ENCODE measurements at places on chromosomes 12 and 14.
A peak's percentile ranks its signal among the peaks of the same experiment; 100 is the strongest.

- DNase-seq, result no peak
Measured at GRCh38 chr14:88834883-88835431, 10.5 kb downstream of the TTC8 start.

DNA sequence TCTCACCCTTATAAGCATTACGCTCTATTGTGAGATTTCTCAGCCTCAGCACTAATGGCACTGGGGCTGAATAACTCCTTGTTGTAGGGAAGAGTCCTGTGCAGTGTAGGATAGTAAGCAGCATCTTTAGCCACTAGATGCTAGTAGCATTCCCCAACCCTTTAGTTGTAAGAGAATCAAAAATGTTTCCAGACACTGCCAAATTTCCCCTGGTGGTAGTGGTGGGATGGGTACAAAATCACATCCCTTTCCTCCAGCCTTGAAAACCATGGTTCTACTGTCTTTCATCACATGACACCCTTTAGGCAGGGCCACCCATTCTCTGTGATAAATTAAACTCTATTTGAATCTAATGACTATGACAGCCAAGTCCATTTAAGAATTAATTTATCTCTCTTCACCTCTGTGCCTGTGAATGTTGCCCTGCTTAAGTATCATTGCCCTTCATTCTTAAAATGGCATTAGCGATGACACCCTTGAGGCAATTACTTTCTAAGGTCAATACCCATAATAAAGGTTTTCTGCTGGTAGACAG lies 199.4 kb downstream of the ANO4 start:
- no peak for DNase-seq

GRCh38 chr14:69399750-69400149 lies 1.3 kb downstream of the SLC39A9 start:
- no peak for DNase-seq

DNA sequence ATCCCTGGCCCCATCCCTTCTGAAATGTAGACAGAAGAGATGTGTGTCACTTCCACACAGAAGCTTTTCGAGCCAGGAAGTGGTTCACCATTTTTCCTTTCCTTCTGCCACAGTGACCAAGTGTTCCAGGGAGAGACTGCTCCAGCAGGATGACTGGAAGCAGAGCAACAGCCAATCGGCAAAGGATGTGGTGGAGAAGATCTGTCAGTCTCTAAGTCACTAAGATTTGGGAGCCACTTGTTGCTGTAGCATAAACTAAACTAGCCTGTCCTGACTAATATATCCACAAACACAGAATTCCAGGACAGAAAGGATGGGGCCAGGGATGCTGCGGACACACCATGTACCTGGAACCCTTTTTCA lies 42.9 kb downstream of the DUSP6 start:
- no peak for DNase-seq

DNA sequence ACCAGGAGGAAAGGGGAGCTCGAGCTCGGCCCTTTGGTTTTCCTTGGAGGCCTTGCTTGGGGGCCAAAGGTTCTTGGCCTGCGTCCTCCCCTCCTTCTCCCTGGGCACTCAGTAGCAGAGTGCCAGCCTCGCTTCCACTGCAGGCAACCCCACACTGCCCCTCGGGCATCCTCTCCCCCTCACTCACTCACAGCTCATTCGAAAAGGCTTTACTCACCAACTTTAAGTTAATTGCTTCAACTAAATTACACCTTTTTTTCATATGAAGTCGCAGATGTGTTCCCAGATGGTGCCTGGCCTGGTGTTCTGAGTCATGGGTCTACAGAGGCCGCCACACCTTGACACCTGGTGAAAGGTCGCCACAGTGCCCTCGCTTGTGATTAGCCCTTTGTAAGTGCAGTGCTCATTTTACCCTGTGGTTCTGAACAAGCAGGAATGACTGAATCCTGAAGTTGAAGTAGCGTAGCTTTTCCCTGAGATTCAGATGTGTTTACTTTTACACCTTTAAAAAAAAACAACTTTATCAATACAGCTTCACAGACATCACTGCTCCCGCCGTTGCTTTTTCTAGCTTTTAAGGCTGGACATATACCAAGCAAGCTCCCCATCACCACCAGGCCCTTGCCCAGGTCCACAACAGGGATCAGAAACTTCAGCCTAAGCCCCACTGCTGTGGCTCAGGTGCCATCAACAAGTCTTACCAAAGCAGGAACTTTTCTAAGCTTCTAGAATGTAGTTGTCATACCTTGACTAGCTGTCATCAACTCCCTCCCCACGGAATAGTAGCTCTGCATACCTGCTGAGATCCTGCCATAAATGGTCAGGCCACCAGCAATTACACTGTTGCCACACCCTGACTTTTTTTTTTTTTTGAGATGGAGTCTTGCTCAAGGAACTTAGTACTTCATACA lies 20.3 kb upstream of the ADIPOR2 start:
- no peak for DNase-seq

DNA sequence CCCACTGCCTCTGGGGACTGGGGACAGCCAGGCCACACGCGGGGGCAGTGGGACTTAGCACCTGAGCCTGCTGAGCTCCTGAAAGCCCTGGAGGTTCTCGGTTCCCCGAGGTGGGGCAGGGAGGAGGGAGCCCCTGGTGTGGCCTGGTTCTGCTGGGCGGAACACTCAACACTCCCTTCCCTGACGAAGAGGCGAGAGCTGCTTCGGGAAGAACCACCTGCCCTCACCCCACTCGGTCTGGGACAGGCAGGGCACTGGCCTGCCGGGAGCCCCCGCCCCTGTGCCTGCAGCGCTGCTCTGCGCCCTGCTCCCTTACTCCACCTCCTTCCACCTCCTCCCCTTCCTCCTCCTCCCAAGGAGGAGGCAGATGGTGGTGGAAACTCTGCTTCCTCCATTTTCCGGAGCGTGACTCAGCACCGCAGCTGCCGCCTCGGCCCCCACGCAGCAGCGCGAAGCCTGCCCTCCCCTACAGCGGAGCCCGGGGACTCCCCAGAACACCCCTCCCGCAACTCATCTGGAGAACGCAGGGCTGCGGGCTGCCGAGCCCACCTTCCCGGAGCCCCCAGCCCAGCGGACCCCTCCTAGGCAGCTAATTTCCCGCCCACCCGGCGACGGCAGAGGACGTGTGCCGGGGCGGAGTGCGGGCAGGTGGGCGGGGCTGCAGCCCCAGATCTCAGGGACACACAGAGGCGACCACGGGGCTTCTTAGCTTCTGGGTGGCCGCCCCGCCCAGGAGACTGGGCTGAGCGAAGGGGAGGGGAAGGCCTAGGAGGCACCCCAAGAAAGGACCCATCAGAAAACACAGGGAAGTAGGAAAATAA lies 11.7 kb upstream of the INF2 start:
- DNase-seq, result peak; percentile 53

- DNase-seq, result no peak
Measured at GRCh38 chr12:45644541-45644940, 85.0 kb upstream of the ARID2 start.

DNA sequence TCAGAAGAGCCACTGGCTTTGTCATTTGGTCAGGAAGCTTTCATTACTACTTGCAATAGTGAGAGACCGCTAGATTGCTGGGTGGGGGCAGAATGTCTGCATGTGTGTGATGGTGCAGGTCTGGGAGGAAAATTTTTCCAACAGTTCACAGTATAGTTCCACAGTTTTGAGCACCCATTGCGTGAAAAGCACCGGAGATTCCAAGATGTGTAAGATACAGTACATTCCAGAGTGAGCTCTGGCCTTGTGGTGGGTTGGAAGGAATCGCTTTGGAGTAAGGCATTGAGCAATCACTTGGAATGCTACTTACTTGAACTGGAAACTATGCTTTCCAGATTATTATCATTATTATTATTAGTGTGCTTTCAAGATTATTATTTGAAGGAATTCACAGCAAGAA lies 47.6 kb upstream of the FRMD6 start:
- DNase-seq, result no peak

GRCh38 chr12:116366456-116366776 lies 88.9 kb upstream of the MED13L start:
- DNase-seq, result no peak

DNA sequence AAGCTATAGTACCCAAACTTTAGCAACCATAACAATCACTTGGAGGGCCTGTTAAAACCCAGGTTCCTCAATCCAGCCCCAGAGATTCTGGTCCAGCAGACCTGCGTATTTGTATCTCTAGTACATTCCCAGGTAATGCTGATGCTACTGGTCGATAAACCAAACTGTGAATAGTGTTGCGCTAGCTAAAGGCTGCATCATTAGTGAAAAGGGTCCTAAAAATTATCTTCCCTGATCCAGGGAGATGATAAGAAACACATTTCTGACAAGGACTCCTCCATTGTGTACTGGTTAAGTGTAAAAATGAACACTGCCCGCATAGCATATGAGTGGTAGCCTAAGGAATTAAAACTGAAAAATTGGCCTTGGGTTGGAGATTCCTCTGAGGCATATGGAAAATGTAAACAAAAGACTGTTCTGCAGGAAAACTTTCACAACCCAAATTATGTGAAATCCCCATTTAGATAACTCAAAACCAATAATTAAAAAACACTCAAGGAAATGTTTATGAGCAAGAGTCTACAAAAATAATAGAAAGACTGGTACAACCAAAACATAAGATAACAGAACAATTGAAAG lies 322.7 kb downstream of the CEP128 start:
- no peak for DNase-seq

DNA sequence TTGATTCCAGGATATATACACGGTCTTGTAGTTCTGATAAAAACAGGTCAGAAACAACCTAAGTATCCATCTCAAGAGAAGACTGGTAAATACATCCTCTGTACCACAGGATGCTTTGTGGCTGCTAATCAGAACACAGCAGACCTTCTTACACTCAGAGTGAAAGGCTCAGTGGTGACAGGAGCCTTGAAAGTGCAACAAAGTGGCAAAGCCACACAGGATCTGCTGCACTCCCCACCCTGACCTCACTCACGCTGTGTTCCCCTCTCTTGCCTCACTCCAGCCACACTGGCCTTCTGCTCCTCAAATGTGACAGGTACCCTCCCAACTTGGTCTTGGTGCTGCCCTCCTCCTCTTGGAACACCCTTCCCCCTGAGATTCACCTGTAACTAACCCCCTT lies 98.1 kb upstream of the GRIP1 start:
- no peak for DNase-seq

GRCh38 chr14:105647784-105648608 lies 121.6 kb downstream of the TMEM121 start:
- no peak for DNase-seq

- no peak for DNase-seq
Measured at GRCh38 chr12:51028813-51029150, 2.6 kb upstream of the SLC11A2 start.

DNA sequence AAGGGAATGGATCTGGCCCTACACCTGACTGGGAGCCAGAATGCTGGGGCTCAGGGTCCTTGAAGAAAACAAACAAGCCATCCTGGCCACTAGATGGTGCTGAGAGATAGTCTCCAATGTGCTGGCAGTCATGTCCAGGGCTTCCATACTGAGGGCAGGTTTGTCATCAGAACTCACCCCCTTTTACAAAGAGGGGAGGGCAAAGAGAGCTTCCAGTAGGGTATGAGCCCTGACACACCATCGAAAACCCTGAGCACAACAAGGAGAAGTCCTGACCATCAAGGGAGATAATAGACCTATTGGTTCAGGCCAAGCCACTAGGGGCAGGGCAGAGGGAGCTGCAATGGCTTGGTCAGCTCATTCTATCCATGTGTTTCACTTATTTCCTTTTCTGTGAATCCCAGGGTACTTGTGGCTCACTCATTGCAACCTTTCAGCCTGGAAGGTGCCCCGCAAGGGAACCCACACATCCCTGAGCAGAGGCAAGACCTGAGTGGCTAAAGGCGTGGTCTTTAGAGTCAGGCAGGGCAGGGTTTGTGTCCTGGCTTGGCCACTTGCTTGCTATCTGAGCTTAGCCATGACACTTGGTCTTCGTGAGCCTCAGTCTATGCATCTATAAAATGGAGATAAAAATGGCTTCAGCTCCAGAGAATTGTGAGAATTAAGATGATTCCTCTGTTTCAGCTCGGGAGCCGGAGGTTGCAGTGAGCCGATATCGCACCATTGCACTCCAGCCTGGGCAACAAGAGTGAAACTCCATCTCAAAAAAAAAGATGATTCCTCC lies 6.2 kb upstream of the PLEKHH1 start:
- DNase-seq, result no peak

- DNase-seq, result no peak
Measured at GRCh38 chr12:64189530-64189929, 32.6 kb downstream of the KICS2 start.

DNA sequence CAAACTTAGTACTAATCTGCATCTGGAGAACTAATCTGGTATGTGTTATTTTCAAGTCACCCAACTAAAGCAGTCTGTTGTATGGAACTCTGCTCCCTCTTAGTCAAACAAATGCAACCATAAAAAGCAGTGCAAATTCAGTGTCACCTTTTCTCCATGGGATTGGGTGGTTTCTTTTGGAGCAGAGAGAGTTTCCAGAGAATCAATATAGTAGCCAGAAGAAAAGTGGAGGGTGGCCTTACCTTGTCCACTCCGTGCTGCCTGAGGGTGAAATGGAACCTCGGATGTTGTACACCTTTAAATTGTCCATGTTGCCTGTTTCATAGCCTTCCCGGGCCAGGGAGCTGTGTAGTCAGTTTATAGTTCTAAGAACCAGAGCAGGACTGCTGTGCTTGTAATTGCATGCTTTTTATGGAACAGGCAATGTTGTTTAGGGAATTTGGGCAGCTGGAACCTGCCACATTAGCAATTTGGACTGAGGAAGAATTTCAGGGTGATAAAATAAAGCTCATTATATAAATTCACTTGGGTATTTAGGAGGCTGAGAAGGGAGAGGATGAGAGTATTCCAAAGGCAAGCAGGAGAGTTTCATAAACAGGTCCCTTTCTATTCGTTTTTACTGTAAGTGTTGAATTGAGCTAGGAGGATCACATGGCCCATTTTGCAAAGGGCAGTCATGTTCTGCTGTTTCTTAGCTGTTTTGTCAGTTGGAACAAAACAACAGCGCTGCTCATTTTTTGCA lies 60.5 kb downstream of the CRADD start:
- DNase-seq, result no peak

- no peak for DNase-seq
Measured at GRCh38 chr12:14696265-14696741, at the start of gene GUCY2C. GUCY2C (minus strand) TSS chr12:14696599; CDS start chr12:14696448, 151 bp downstream.

DNA sequence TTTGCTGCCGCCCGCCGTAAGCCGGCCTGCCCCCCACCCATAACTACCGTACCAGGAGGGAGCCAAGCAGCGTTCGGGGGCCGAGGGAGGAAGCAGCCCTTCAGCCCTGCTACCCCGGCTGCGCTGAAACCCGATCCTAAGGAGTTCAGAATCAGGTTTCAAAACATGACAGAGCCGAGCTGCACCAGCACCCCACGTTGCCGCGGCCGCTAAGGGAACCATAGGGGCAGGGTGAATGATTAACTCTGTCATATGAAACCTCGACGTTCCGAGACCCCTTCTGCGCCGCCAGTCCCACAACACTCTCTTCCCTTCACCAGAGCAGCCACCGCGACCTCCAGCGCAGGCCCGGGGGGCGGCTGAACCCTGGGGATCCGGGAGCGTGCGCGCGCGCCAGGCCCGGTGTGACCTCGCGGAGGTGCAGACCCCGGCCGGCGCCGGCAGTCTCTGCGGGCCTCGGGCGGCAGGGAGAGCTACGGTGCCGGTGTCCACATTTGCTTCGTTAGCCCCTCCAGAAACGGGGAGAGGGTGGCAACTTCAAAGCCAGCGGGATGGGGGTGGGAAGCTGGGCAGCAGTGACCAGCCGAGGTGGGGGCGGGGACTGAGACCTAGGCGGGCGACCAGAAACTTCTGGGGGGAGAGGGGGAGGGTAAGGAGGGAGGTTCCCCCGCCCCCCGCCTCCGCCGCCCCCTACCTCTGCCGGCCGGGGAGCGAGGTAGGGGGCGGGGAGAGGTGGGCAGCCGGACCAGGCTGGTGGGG lies 1.6 kb downstream of the SIX4 start:
- no peak for DNase-seq
